Stimulated activated CD4-positive, alpha-beta T cell treated with anti-CD3 and anti-CD28 coated beads, Interleukin-1b, Interleukin-23, amount 100 ng/mL, for 1 hour (primary cell): ENCODE measurements at places on chromosomes 6 and 20.

DNA sequence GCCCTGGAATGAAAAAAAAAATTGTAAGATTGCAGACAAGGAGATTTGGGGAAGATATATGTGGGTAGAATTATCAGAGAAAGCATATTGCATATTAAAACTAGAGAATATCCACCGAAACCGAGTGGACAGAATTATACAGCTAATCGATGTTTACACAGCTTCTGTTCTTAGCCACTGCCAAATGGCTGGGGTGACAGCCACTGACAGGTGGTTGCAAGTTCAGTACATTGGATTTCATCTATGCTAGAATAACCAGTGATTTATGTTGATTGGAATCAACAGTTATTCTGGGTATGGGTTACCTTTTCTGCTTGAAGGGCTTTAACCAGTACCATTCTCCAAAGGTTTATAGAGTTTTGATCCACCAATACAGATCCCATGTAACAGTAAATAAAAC, 48.4 kb upstream of the THEMIS start:
- no peak for DNase-seq

- no peak for DNase-seq
Measured at GRCh38 chr6:138958595-138958994, 29.5 kb downstream of the REPS1 start.

- DNase-seq = no peak
Measured at GRCh38 chr20:8368670-8369069, 236.6 kb downstream of the PLCB1 start.

DNA sequence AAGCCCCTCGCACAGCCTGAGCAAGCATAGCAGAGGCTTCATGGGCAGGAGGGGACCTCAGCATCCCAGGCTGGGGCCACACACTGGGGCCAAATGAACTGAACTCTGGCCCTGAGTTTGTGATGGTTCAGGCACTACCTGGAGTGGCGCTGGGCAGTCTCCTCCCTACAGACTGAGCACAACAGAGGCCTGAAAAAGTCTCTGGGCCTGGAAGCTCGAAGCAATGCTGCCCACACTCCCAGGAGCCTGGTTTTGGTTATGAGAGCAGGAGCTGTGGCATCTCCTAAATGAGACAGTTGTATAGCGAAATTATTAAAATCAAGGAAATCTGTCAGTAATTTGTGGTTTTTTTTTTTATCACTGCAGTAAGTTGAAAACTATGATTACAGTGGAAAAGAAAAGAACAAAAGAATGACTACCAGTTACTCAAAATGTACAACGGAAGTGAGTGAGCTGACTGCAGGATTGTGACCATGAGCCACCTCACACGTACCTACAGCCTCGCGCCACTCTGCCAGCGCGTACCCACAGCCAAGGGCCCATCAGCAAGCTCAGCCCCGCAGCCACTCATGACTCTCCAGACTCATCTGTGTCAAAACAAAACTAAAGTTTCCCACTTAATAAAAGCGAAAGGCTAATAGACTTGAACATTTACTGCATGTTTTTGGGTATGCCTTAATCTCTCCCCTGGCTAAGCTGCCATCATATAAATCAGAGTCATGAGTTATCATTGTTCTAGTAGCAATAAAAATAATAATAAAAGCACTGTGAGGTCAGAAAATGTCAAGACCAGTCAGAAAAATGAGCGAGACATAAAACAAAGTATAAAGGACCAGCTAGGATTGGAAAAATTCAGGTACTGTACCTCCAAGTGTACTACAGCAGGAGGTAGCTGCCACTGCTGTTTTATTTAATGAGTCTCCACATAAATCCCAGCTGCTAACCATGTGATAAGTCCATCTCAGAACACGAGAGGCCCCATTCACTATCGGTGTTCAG, 177.0 kb downstream of the FOXC1 start:
- no peak for DNase-seq

- DNase-seq = no peak
Measured at GRCh38 chr6:88813045-88813444, 150.4 kb downstream of the RNGTT start.

- no peak for DNase-seq
Measured at GRCh38 chr20:53276143-53276542, 304.0 kb downstream of the TSHZ2 start.

DNA sequence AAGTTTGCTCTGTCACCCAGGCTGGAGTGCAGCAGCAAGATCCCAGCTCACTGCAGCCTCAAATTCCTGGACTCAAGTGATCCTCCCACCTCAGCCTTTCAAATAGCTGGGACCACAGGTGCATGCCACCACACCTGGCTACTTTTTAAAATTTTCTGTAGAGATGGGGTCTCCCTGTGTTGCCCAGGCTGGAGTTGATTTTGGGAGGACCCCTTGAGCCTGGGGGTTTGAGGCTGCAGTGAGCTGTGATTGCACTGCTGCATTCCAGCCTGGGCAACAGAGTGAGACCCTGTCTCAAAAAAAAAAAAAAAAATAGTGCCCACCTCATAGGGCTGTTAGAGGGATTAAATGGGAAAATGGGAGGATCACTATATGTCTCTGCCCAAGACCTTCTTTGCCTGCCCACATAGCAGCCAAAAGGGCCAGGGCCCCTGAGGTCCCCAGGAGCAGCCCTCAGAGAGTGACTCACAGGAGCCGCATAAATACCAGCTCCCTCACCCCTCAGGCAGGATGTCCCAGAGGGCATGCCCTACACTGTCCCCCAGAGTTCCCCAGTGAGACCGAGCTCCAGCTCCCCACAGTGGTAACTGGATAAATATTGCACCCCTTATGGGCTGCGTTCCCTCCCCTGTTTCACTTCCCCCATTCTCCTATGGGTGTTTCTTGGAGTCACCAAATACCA, 11.7 kb upstream of the MDGA1 start:
- no peak for DNase-seq

GRCh38 chr20:62768551-62769287, 27.6 kb upstream of the MRGBP start:
- no peak for DNase-seq

DNA sequence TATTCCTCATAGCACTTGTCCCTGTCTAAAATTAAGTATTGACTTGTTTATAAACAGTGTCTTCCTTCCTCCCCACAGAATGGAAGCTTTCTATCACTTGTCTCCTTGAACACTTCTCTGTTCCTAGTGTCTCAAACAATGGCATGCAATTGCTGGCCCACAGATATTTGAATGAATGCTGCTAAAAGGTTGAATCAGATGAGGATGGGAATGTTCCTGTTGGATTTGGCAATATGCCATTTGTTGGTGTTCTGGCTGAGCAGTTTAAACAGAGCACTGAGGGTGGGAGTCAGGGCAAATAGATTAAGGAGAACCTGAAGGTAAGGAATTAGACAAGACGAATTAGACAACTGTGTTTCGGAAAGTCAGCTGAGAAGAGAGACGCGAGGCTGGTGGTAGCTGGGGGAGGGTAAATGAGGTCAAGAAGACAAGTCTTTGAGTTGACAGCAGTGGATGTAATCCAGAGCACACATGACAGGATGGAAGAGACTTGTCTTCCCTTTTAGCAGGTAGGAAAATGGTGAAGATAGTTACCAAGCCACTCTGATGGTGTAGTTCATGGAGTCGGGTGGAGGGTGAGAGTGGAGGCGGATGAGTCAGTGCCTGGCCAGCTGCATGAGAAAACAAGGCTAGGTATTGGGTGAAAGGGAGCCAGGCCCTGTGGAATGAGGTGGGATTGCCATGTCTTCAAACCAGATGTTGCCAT, 58.3 kb upstream of the GNRH2 start:
- no peak for DNase-seq

DNA sequence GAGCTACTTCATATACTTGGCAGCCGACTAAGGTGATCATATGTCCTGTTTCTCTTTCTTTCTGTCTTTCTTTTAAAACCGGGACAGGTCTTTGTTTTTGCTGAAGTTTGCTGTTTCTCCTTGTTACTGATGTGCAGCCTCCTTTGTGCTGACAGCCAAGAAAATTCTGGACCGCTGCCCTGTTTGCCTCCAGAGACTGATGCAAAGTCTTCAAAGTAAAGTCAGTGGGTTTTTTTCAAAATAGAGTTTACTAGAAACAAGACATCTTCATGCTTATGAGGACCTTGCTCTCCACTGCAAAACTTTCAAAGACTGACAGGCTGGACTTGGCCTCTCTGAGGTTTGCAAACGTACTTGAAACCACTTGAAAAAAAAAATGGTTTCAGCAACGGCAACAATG, 510.5 kb upstream of the MAP3K7 start:
- DNase-seq = no peak

GRCh38 chr6:5670811-5671561, 335.7 kb downstream of the NRN1 start:
- DNase-seq = no peak

DNA sequence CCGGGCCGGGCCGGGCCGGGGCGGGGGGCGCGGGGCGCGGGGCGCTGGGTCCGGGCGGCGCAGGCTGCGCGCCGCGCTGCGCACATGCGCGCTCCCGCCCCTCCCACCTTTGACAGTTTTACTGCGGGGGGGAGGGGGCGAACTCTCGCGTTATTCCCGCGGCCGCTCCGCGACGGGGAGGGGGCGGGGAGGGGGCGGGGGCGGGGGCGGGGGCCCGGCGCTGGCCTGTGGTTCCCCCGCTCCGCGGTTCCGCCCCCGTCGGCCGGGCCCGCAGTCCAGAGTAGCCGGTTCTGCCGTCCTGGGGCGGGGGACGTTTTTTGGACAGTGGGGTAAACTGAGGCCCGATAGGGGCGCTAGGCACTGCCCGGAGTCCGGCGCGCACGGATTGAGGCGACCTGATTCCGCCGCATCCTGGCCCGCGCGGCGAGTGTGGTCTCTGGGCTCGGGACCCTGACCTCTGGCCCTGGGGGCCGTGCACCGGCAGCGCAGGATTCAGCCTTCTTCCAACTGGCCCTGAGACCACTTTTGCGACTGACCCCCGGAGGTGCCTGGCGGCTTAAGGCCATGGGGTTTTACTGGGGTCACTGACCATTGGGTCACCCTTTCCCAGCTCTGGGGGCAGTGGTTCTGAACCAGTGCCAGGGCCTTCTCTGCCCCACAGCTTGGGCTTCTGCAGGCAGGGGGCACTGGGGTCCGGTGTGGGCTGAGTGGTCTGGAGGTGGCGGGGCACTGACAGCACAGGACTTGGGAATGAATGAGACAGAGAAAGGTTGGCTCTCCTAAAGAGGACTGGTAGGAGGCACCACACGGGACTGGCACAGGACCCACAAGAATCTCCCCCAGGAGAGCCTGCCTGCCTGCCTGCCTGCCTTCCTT, at the start of gene ZNF512B:
Gene ZNF512B, minus strand, starts transcription at position 93 of the 876 bp plus-strand sequence. CDS start 1,980 bp downstream, outside the sequence.
- no peak for DNase-seq
